ENCODE measurements at places on chromosomes 5 and 9.

GRCh38 chr5:141518618-141519015, 29.7 kb downstream of the PCDHGC5 start:
- DNase-seq = no peak

DNA sequence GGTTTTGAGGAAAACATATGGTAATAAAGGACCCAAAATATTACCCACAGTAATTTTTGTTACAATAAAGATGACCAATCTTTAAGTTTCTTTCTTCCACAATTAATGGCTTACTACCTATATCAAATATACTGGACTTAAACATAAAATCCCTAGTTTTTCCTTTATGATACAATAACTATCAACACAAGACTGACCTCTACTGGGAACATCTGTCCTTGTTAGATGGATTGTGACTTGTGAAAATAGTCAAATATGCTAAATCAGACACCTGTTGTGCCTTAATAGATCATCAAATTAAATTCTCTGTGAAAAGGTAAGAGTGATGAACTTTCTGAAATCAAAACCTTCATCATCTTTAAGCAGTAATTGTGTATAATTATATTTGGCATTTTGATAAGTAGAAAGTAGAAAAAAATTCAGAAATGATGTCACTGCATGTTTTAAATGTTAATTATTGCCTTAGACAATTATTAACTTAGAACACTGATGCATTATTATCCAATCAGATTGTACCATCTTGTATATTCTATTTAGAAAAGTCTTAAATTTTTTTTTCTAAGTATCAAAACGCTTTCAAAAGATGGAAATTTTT, 113.6 kb downstream of the DEPDC1B start:
- peak; percentile 47 for DNase-seq

DNA sequence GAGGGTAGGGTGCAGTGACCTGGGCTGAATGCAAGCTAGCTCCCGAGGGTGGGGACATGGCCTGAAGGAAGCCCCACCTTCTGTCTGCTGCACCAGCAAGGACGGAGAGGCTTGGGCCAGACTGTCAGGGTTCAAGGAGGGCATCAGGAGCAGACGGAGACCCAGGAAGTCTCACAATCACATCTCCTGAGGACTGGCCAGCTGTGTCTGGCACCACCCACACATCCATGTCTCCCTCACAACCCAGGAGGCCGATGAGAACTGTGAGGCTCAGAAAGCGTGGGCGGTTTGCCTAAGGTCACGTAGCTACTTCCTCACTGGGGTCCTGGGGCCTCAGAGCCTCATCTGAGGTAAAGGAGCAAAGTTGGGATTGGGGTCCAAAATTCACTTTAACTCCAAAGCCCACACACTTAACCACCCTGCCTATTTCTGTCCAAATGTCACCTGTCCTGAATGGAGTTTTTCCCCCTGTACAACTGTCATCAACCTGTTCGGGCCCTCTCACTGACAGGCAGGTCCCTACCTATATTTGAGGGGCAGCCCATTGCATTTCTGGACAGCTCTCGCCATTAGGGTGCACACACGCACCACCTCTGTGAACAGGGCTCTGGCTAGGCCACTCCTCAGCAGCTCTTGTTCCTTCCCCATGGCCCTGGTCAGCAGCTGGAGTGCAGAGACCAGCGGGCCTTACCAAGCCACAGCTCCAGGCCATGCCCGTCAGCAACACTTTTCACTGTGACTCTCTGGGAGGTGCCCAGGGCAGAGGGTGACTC, 3.4 kb downstream of the IL13 start:
- peak; percentile 19 for DNase-seq

- DNase-seq = no peak
Measured at GRCh38 chr9:90546200-90546599, 96.4 kb downstream of the DIRAS2 start.

GRCh38 chr5:55657443-55657842, 54.7 kb downstream of the SLC38A9 start:
- no peak for DNase-seq

GRCh38 chr5:337563-338130, 16.1 kb downstream of the AHRR start:
- DNase-seq = peak; percentile 56

DNA sequence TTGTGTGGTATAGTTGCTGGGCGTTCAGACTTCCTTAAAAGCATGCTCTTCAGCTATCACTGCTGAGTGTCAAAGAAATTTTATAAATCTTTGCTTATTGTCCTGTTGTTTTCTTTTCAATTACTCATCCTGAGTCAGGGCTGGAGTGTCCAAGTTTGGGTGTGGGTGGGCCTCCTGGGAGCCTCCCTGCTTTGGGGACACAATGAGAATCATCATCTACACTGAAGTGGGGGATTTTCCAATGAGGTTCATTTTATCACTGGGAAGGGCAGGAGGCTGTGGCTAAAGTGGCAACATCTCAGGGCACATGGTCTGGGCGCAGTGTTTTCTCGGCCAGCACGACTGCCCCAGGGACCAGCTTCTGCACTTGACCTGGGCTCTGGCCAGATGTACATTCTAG, 19.5 kb downstream of the GFPT2 start:
- DNase-seq = no peak

- peak; percentile 29 for DNase-seq
Measured at GRCh38 chr5:172453206-172453985, 929 bp downstream of the SH3PXD2B start.

DNA sequence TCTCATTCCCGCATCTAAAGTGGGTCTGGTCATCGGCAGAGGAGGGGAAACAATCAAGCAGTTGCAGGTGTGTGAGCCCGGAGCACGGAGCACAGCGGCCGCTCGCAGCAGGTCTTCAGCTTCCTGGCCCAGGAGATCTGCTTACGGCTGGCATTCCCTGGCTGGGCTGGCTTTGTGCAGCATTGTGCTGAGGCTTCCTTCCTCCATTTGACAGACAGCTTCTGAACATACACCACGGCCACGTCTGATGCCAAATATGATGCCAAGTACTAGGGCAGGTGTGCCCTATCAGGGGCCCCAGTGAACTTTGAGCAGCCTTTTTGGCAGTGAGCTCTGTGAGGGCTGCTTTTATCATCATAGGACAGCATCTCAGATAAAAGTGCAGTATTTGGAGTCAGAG, 37.1 kb downstream of the FUBP3 start:
- no peak for DNase-seq

- DNase-seq = peak; percentile 67
Measured at GRCh38 chr5:113336975-113337374, 97.8 kb downstream of the TSSK1B start.

GRCh38 chr5:40479939-40480338, 199.8 kb upstream of the PTGER4 start:
- DNase-seq = no peak

GRCh38 chr9:114069476-114070187, 8.5 kb downstream of the AMBP start:
- no peak for DNase-seq

DNA sequence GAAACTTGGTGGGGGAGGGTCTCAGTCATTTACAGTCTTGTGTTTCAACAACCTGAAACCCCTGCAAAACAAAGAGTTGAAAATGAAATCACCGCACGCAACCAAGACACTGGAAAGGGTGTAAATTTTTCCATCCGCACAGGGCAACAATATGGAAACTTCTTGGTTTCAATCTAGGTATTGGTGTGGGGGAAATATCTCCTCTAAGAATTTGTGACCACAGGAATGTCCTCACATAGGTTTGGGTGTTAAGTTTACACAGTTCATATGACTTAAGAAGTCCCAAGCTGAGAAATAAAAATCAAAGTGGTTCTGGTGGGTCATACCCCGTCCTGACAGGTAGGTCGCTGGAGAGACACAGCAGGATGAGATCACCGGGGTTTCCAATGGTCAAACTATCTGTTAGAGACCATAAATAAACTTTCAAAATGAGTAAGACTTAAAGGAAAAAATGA, 51.9 kb upstream of the PIP5K1B start:
- no peak for DNase-seq

All from suppressor macrophage (primary cell).